ENCODE measurements at places on chromosomes 4 and X.

DNA sequence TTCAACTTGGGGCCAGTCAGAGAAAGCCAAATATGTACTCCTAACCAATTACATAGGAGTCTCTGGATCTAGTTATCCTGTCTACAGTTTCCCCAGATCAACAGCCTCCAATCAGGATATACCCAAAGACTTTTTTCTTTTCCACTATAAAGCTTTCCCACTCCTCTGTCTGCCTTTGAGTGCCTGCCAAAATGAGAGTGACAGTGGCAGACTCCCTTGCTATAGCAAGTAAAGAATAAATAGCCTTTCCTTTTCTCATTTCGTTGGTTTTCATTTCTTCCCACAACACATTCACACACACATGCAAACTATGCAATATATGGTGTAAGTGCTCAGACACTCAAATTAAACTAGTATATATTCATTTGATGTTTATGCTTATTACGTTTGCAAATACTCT, 302.4 kb upstream of the TACR3 start:
- no peak for DNase-seq

- no peak for DNase-seq
Observed at GRCh38 chr4:138634915-138635314, 380.7 kb upstream of the NOCT start.

DNA sequence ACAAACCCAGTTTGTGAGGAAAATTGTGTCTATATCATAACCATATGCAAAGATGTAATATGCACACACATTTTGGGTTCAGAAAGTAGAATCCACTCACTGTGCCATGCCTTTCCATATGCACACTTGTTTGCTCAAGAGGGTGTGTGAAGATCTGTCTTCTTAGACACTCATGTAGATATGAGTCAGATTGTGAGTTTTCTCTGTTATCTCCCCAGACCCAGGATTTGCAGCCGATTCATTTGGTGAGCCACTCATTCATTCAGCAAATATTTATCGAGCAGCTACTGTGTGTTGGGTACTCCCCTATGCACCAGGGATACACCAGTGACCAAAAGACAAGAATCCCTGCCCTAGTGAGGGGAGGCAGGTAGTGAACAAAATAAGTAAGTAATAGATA, 81.5 kb downstream of the CLCN5 start:
- no peak for DNase-seq

DNA sequence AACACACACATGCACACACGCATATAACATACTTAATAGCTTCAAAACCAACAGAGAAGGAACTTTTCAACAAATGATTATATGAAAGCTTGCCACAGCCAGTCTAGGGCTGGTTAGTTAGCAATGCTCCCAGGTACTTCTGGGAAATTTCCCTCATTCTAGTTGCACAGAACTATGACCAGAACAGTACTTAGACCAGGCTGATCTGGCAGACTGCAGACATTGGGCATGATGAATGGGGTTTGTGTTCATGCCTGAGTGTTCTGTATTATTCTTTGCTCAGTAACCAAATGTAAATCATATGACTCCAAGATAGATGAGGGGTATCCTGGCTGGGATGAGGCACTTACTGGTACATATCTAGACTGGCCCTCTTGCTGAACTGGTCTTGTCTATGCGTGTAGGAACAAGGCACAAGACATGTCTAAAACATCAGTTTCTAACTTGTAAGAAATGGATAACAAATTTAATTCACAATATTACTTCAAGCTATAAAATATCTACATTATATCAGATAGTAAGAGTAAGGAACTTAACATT, 50.3 kb upstream of the GEMIN8 start:
- no peak for DNase-seq

Measured in activated naive CD8-positive, alpha-beta T cell treated with anti-CD3 and anti-CD28 coated beads, Interleukin-2, amount 10 ng/mL, durations not matched to agents 7 days and 5 days (primary cell).